ENCODE measurements at places on chromosomes 3 and 15.

DNA sequence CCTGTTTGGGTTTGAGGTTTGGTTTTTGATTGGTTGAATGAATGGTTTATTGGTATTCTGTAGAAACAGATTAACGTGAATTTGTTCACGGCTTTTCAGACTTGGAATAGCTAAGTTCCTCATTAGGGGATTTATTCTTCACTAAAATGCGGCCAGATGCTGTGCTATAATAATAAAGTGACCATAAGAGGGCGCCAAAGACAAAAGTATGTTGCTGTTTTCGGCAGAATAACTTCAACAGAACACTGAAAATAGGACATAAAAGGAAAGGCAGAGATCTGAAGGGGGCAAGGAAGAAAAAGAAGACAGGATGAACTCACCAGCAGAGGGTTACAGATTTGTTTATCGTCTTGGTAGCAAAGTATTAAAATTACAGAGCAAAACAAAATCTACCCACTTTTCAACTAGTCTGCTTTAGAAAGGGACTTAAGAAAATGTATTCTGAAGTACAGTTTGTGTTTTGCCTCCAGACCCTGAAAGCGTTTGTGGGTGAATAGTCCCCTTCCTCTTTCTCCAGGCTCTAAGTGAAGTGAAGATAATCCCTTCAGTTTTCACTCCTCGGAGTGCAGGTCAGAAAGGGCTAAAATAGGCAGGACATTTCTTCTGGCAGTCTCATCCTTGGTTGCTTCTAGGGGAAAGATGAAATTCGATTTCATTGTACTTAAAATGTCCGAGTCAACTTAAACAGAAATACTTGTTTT lies 147.6 kb downstream of the IL20RB start:
- DNase-seq: no peak

DNA sequence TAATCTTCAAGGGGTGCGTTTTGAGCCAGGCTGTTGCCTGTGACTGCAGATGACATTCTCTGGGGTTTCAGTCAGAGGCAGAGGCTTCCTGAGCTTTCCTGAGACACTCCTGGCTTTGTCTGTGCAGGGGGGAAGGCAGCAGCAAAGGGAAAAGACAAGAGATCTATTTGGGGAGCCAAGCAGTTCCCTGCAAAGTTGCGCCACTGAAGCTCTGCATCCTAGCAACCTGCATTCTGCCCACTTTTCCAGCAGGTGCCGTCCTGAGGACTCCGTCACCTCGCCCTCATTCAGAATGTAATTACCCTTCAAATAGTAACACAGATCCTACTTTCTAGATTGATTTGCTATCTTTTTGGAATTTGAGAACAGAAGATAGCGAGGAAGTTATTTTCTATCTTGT lies 1.9 kb upstream of the TMEM158 start:
- DNase-seq: no peak

- DNase-seq: no peak
Observed at GRCh38 chr3:126339466-126339865, 17.7 kb downstream of the KLF15 start.

DNA sequence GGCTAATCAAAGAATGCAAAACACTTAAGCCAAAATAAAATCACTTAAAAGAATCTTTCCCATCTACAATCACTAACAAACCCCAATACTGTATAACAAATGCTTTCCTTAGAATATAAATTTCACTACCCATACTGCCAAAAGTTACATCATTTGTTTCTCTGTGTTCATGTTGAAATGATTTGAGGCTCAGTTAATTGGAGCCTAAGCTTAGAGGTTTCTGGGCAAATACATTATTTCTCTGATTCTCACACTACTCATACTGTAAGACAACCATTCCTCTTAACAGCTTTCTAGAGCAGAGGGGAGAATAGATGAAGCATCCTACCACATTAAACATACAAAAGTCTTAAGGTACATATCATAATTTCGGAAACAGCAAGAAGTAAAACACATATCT lies 2.1 kb downstream of the RIOX2 start:
- DNase-seq: no peak

GRCh38 chr15:70356062-70356860 lies 258.5 kb upstream of the TLE3 start:
- DNase-seq: no peak

DNA sequence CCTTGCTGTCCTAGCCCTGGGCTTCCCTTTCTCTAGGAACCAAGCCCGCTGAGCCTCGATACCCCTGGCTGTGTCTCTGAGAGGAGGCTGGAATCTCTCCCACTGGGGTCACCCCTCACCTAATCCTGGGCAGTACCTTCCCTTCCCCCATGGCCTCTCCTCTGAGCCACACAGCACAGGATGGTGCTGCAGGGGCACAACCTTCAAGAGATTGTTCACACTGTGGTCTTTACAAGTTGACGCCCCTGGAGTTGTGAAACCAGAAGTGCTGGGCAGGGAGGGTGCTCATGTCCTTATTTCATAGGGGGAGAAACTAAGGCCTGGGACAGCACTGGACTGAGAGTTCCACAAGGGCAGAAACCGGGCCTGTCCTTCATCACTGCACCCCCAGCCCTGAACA lies 70.9 kb upstream of the TMEM115 start:
- no peak for DNase-seq

DNA sequence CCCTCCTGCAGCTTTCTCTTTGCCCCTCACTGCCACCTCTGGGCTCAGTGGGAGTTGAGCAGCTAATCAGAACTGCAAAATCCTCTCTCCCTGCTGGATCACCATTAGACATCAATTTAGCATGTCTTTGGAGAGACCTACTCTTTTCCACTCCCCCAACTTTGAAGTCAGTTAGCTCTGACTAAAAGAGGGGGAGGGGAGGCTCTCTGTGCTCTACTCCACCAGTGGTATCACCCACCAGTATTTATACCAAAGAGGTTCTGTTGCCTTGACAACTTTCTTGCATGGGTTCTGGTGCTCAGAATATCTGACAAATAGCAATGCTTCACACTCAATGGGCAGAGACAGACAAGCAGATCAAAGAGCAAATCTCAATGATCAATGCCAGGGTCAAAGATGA lies 146.2 kb upstream of the ROPN1 start:
- no peak for DNase-seq

Data from left ventricle myocardium inferior (tissue), 1 donor.